ENCODE measurements at places on chromosomes 2 and 18.

GRCh38 chr2:233764264-233764663 lies 4.2 kb downstream of the UGT1A1 start:
- DNase-seq = no peak

GRCh38 chr2:191171286-191171685 lies 20.5 kb upstream of the STAT4 start:
- no peak for DNase-seq

DNA sequence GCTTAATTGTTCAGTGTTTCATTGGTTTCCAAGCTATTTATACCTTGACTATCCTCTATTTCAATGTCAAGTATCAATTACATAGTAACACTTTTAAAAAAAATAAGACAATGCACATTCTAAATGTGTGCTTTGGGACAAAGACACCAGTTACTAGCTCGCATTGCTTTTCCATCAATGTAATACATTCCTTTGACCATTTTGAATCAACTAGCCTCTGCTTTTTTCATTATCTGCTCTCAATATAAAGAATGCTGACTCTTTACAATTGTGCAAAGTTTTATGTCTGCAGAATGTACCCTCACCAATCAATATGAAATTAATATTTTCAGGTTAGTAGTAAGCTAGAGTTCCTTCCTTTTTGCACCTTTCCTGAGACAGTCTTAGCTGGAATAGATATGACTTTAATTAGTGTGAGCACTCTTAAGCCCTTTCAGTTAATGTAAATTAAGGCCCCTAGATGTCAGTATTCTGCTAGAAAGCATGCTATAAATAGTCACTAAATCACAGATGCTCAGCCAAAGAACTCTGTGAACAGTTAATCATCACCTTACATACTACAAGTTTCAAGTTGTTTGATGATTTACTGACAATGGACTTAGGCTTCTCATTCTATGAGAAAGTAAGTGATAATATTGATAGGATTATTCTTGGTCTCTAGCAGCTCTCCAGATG lies 413.6 kb downstream of the PTH2R start:
- DNase-seq = no peak

DNA sequence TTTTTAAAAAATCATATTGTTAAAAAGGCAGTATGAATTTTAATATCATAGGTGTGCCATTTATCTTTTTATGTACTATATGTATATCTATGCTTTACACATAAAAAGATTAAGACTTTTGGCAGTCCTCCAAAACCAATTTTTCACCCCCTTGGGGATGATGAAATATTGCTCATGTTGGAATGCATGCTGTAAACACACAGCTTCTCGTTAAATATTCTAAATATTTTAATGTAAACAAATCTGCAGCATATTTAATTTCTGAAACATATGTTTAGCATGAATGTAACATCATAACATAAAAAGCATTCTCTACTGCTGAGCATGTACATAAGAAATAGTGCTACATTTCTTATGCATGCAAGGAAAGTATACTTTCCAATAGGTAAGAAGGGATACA lies 484.3 kb upstream of the LRATD1 start:
- no peak for DNase-seq

DNA sequence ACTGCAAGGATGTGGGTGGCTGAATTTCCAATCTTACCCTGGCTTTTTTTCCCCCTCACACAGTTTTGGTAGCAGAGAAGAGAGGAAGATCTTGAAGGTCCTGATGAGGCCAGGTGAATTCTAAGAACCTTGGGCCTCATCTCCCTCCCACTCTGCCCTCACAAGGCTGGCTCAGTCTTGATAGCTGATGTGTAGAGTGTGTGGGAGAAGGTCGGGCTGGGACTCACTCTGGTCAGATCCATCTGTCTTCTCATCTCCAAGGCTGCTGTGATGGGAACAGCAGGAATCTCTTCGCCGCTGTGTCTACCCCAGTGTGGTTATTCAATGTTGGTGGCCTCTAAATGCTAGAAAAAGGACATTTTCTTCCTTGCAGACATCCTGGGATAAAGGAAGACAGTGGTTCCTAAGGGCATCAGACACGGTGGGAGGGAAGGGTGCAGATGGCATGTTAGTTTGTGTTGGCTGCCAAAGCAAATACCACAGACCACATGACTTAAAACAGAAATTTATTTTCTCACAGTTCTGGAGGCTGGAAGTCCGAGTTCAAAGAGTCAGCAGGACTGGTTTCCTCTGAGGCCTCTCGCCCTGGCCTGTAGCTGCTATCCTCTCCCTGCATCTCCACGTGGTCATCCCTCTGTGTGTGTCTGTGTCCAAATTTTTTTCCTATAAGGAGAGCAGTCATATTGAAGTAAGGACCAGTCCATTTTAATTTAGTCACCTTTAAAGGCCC lies 37.6 kb upstream of the MGAT4A start:
- DNase-seq = no peak

DNA sequence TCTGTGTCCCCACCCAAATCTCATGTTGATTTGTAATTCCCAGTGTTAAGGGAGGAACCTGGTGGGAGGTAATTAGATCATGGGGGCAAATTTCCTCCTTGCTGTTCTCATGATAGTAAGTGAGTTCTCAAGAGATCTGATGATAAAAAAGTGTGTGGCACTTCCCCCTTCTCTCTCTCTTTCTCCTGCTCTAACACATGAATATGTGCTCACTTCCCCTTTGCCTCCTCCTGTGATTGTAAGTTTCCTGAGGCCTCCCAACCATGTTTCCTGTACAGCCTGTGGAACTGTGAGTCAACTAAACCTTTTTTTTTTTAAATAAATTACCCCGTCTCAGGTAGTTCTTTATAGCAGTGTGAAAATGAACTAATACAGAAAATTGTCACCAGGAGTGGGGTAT lies 380.0 kb downstream of the MEIS1 start:
- no peak for DNase-seq

All from islet precursor cell (in vitro differentiated cells).